ENCODE measurements at places on chromosomes 12 and 14.

DNA sequence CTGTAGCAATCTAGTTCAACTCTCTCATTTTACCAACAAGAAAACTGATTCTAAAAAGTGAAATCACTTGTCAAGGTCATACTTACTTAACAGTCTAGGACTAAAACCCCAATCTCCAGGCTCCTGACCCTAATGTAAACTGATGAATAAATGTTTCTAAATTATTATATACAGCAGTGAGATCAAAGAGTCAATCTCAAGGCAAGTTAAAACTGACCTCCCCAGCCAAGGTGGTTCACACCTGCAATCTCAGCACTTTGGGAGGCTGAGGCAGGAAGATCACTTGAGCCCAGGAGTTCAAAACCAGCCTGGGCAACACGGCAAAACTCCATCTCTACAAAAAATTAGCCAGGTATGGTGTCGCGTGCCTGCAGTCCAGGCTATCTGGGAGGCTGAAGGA is 15.3 kb downstream of the CLIP1 start:
- no peak for DNase-seq

- no peak for DNase-seq
Measured at GRCh38 chr14:103302966-103303365, 31.1 kb upstream of the EIF5 start.

- no peak for DNase-seq
Measured at GRCh38 chr12:103691063-103691462, 104.0 kb downstream of the STAB2 start.

- DNase-seq: no peak
Measured at GRCh38 chr12:44155358-44155757, 319.5 kb downstream of the TMEM117 start.

- DNase-seq: no peak
Measured at GRCh38 chr14:103819503-103820307, 27.7 kb downstream of the PPP1R13B start.

DNA sequence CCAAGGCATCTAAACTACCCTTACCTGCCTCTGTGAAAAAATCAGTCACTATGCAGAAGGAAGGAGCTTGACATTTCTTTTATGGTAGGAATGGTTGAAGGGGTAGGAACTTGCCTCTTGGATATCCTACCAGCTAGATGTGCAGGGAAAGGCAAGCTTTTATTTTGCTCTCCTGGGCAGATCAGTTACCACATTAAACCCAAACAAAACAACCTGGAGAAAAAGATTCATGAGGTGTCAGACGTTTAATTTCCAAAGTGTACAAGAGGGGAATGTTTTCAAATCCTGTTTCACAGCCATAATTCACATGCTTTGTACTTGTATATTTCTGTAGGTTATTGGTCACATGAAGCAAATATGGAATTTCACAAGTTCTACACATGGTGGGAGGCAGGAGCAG is 67.0 kb upstream of the IFNG-AS1 start:
- no peak for DNase-seq

DNA sequence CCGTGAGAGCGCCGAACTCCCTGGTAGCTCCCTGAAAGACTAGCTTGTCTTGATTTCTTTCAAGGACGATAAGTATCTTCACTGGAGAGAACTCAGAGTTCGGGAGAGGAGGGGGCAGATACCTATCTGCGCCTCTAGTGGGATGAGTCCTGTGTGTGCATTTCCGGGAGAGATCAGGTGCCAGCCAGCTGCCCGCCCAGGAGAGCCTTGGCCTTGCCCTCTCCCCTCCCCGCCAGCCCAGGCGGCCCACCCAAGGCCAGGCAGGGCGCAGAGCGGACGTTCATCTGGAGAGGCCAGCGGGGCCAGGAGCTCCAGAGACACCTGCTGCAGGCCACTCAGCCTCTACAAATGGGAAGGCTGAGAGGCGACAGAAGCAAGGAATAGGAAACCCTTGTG is 1.0 kb downstream of the CD9 start:
- DNase-seq: no peak

DNA sequence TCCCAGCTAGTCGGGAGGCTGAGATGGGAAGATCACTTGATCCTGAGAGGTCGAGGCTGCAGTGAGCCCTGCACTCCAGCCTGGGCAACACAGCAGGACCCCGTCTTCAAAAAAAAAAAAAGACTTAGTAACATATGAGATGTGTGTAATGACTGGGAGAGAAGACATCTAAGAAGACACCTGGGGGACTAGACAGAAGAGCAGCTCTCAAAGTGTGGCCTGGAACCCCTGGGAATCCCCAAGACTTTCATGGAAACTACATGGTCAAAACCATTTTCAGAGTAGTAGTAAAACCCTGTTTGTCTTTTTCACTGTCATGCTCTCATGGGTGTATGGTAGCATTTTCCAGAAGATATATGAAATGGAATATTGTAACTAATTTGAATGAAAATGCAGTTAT is 45.3 kb downstream of the R3HDM2 start:
- DNase-seq: no peak

GRCh38 chr14:88868558-88869159 is 44.2 kb downstream of the TTC8 start:
- DNase-seq: no peak

GRCh38 chr14:101402936-101403660 is 158.2 kb upstream of the DIO3 start:
- DNase-seq: no peak

- no peak for DNase-seq
Measured at GRCh38 chr14:103652806-103653205, 23.8 kb downstream of the KLC1 start.

DNA sequence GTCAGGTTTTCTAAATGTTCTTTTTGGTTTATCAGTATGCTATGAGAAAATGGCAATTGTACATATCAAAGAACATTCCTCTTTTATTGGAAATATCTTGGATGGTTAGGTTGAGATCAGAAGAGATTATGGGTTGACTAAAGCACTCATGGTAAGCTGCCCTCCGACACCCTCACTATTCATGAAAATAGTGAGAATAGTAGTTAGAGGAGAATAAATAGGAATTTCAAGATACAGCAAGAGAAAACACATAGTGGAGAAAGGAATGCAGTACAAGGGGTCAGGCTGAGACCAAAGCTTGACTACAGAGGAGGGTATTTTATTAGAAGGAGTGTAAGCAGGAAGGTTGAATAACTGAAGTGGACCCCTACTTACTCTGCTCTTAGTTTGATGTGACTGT is 112.5 kb downstream of the PTPRQ start:
- no peak for DNase-seq

DNA sequence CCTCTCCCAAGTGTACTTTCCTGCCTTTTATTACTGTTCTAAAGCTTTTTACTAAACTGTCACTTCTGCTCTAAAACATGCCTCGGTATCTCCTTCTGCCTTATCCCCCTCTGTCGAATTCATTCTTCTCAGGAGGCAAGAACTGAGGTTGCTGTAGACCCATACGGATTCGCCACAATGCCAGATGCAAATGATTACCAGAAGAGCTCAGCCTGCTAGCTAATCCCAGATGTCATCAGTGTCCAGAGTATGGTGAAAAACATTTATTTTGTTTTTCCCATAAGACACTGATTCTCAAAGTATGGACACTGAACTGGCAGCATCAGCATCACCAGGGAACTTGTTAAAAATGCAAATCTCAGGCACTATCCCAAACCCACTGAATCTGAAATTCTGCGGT is 359.3 kb downstream of the TMTC2 start:
- DNase-seq: no peak

DNA sequence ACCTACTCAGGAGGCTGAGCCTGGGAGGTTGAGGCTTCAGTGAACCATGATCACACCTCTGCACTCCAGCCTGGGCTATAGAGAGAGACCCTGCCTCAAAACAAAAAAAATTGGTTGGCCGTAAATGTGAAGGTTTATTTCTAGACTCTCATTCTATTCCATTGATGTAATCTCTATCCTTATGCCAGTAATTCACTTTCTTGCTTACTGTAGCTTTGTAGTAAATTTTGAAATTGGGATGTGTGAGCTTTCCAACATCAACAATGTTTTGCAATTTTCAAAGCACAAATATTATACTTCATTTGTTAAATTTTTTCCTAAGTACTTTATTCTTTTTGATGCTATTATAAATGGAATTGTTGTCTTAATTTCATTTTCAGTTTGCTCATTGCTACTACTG is 24.6 kb downstream of the LIN52 start:
- DNase-seq: no peak

DNA sequence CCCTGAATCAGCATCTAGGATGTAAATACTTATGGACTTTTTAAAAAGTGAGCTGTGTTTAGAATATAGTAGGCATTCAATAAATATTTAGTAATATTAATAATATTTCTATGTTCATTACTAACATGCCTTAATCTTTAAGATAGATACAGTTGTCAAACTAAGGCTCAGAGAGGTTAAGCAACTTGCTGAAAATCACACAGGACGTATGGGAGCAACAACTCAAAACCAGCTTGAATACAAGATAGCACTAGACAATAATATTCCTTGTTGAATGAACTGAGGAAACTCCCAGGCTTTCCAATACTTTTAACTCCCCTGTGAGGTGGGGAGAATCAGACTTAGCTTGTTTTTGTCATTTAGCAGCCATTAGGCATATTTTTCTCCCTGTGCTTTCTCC is 45.3 kb downstream of the LLPH start:
- DNase-seq: no peak

DNA sequence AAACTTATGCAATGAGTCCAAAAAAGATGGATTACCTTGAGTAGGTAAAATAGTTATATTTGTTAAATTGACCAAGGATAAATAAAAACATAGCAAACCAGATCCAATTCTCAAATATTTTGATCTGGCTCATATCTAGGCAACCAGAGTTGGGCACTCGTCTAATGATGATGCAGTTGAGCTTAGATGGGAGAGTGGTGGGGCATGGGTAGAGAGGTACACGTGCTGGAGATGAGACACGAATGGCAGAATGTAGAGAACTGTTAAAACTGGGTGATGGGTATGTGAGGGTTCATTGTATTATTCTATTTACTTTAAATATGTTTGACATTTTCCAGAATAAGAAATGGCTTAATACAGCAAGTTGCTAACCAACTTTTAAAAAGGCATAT is 7.6 kb upstream of the RNF34 start:
- DNase-seq: no peak

GRCh38 chr12:130401703-130402102 is 64.0 kb downstream of the PIWIL1 start:
- no peak for DNase-seq

DNA sequence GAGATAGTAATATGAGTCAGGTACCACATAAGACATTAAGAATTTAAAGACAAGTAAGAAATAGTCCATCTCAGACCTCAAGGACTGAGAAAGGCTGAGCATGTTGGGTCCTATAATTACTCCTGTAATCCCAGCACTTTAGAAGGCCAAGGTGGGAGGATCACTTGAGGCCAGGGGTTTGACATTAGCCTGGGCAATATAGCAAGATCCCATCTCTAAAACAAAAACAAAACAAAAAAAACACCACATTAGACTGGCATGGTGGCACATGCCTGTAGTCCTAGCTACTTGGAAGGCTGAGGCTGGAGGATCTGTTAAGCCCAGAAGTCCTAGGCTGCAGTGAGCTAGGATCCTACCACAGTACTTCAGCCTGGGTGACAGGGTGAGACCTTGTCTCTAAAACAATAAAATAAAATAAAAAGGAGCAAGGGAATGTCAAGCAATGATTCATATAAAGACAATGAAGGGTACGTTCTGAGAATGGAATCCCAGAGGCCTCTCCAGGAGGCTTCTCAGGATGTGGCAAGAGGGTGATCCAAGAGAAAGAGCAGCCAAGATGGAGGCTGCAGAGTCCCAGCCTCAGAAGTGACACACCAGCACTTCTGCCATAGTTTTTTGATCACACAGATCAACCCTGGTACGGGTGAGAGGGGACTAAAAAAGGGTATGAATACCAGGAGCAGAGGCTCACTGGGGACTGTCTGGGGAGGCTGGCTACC is 206.4 kb downstream of the CRADD start:
- no peak for DNase-seq

GRCh38 chr12:45833401-45833800 is 103.9 kb downstream of the ARID2 start:
- DNase-seq: no peak

GRCh38 chr12:111313833-111314259 is 55.0 kb downstream of the PHETA1 start:
- peak; percentile 78 for DNase-seq

GRCh38 chr14:89641495-89642175 is 224.6 kb upstream of the FOXN3 start:
- no peak for DNase-seq

GRCh38 chr14:96130391-96130790 is 74.2 kb upstream of the BDKRB2 start:
- DNase-seq: no peak

DNA sequence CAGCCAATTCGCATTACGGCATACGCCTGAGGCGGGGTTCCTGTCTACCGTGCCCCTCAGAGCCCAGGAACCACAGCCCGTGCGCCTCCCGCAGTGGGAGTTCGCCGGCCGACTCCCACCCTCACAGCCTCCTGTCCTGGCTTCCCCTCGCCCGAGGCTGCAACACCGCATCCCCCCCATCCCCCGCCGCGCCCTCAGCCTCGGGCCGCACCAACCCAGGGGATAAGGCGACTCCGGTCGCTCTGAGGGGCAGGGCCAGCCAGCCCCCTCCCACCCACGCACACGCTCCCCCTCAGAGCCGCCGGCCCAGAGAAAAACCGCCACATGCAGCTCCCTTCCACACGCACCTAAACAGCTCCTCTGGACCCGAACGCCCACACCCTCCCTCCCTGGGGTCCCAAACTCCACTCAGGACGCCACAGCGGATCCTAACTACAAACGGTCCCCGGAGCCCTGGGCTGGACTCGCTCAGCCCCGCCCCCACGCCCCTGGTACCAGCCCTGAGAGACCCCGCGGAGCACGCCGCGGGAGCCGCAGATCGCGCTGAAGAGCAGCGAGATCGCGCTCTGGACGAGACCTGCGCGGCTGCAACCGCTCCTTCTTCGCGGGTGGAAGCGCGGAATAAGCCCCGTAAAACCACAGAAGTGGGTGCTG is at the start of gene C14orf39:
TSS of gene C14orf39 (minus strand) at position 466 of the 654 bp plus-strand sequence. CDS start 985 bp downstream, outside the sequence.
- no peak for DNase-seq

DNA sequence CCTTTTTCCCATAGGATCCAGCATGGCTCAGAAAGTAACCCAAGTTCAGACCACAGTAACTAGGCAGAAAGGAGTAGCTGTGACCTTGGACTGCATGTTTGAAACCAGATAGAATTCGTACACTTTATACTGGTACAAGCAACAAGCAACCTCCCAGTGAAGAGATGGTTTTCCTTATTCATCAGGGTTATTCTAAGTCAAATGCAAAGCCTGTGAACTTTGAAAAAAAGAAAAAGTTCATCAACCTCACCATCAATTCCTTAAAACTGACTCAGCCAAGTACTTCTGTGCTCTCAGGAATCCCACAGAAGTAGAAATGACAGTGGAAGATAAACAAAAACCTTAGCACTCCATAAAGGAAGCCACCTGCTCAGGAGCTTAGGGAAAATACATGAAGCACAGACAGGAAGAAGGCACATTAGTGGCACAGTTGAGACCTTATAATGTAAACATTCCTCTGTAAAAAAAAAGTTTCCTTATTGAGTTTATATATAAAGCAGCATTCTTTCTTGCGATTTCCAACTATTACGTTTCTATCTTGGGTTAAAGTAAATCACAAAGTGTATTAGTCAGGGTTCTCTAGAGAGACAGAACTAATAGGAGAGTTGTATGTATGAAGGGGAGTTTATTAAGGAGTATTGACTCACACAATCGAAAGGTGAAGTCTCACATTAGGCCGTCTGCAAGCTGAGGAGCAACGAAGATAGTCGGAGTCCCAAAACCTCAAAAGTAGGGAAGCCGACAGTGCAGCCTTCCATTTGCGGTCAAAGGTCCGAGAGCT is 398.4 kb downstream of the DAD1 start:
- no peak for DNase-seq

GRCh38 chr14:26191671-26192070 is 406.2 kb downstream of the NOVA1 start:
- no peak for DNase-seq

- DNase-seq: no peak
Measured at GRCh38 chr12:68115281-68115680, 44.3 kb downstream of the IFNG start.

- no peak for DNase-seq
Measured at GRCh38 chr12:111197376-111197944, 171.4 kb downstream of the PHETA1 start.
